ENCODE measurements at places on chromosomes 13 and 19. TPM values are rescaled to one million over a fixed set of nuclear protein-coding genes. Genes with fewer than 3 reads are reported as not detected.

SLC1A6 gene
- total RNA-seq = not detected

LINGO3 gene
- not detected for total RNA-seq

LILRA1 gene
- total RNA-seq = not detected

DNA sequence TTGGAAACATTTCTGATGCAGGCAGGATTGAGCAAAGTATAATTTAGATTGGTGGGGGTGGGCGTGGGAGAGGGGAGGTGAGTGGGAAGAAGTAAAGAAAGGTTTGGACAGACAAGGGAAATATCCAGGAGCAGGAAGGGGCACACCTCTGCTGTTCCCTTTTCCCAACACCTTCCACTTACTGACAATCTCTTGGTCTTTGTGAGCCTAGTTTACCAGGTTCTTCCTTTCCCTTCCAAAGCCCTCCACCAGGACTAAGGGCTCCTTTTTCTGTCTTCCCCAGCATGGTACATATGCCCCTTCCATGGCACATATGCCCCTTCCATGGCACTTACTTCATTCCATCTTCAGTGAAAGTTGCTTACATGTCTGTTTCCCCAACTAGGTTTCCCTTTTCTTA, 6.2 kb upstream of the THSD1 start:
- DNase-seq = no peak

- DNase-seq = no peak
Observed at GRCh38 chr13:42225051-42225450, 46.9 kb upstream of the AKAP11 start.

GRCh38 chr19:2308114-2308556, at the start of gene LINGO3:
Gene LINGO3 (minus strand): TSS chr19:2308154. CDS start chr19:2291776, 16,378 bp downstream.
- DNase-seq = no peak

DNA sequence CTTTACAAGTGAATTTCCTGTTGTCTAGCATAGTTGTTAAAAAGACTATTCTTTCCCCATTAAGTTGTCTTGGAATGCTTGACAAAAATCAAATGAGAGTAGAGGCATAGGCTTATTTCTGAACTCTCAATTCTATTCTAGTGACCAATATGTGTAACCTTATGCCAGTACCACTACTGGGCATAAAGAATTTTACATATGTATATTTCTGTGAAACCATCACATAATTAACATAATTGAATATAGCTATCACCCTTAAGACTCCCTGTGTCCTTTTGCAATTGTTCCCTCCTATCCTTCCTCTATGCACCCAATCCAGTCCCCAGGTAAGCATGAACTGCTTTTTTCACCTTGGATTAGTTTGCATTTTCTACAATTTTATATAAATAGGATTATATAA, 165.0 kb downstream of the DNAJC3 start:
- no peak for DNase-seq

DNA sequence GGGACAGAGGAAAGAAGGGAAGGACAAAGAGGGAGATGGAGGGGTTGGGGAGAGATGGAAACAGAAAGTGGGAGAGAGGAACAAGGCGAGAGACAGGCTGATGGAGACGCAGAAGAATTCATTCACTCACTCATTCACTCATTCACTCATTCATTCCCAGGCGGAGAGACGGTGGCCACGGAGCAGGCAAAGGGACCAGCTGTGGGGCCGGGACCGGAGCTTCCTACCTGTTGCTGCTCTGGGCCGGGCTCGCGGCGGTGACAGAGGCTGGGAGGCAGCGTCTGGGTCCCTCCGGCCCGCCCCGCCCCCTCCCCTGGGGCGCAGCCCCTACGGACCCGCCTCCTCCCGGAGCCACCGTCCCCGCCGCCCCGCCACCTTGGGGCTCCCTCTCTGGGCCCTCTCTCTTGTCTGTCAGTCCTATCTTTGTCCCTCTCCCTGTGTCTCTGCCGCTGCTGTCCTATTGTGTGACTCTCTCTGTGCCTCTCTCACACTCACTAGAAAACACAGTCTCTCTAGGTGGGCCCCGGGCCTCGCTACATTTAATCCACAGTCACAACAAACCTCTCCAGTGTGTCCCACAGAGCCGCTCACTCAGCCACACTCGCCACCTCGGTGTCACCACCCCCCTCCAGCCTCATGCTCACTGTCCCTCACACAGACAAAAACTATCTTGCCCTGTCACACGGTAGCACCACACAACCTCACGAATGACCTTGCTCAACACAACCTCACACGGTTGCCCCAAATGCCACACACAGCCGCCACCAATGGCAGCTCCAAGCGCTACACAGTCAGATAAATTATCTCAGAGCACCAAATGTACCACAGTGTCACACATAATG, at the start of gene GNG8:
GNG8 (minus strand) TSS at position 283 of the 842 bp plus-strand sequence. CDS start 1,520 bp downstream, outside the sequence.
- DNase-seq = no peak

GRCh38 chr13:95185851-95186250, 115.4 kb downstream of the ABCC4 start:
- DNase-seq = no peak

GRCh38 chr13:98768522-98768921, 16.1 kb upstream of the SLC15A1 start:
- no peak for DNase-seq

DNA sequence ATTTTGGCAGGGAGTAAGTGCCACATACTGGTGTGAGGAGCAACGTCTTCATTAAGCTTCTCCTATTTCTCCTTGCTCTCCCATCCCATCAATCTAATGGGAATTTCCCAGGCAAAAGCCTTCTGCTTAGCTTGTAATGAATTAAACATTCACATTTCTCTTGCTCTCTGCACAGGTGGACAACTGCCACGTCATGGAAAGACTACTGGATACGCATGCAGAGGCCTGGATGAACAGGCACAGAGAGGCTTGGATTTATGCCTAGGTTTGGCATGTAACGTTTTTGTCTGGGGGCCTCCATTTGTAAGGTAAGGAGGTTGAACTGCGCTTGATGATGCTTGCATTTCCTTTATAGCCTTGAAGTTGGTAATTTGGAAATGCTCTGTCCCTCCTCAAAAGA, 374.8 kb downstream of the KLF12 start:
- DNase-seq = no peak

DNA sequence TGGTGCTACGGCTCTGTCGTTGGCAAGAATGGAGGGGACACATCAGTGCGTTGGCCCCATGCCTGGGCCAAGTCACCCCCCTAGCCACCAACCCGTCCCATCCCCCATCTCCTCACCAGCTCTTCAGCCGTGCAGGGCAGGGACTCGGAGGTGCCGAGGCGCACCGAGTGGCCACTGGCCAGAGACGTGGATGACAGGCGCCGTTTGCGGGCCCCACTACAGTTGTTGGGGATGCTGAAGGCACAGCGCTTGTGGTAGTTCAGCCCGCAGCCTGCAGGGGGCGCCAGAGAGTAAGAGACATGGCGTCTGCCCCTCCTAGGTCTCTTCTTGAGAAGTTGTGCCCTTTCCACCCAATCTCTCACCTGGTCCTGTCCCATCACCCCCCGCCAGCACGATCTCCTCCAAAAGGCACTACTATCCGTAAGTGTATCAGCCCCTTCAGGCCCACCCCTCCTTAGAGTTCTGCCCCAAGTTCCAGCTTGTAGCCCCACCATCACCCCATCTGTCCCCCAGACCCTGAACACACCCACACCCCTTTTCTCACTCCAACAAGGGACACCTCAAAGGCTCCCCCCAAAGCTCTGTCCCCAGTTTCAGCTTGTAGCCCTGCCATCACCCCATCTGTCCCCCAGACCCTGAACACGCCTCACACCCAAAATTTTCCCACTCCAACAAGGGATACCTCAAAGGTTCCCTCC, 12.4 kb downstream of the PRKD2 start:
- DNase-seq = peak; percentile 86

GRCh38 chr13:99307648-99308339, 595 bp upstream of the GPR183 start:
- DNase-seq = peak; percentile 36

- no peak for DNase-seq
Observed at GRCh38 chr13:41944635-41945397, 16.1 kb downstream of the VWA8 start.

DNA sequence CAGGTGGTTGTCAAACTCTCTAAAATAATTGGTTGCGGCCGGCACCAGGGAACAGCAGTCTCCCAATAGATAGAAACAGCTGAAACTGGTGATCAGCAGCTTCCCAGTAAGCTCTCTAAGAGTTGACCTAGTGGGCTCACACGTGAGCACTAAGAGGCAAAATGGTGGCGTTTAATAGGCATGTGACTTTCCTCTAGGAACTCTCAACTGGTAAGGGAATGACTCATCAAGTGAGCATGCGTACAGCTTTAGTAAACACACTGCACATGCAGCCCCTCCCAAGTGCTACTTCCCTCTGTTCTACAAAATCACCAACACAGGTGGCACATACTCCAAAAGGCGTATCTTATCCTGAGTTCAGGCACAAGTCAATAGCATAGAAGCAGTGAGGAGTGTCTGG, 41.7 kb downstream of the TNFSF11 start:
- no peak for DNase-seq

DNA sequence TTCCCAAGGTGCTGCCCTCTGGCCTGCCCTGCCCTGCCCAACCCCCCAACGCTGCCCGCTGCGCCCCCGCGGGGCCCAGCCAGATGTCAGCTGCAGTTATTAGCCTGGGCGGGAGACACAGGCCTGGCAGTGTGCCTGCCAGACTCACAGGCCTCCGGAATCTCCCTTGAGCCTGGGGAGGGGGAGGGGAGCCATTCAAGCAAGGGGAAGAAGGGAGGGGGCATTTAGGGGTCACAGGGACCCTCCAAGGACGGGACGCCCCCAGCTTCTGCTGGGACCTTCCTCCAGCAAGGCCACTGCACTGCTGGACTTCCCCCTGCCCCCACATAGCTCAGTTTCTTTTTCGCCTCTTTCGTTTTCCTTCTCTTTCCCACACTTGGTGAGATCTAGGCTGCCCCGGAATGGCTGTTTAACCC, 2.6 kb upstream of the JUNB start:
- peak; percentile 91 for DNase-seq

DNA sequence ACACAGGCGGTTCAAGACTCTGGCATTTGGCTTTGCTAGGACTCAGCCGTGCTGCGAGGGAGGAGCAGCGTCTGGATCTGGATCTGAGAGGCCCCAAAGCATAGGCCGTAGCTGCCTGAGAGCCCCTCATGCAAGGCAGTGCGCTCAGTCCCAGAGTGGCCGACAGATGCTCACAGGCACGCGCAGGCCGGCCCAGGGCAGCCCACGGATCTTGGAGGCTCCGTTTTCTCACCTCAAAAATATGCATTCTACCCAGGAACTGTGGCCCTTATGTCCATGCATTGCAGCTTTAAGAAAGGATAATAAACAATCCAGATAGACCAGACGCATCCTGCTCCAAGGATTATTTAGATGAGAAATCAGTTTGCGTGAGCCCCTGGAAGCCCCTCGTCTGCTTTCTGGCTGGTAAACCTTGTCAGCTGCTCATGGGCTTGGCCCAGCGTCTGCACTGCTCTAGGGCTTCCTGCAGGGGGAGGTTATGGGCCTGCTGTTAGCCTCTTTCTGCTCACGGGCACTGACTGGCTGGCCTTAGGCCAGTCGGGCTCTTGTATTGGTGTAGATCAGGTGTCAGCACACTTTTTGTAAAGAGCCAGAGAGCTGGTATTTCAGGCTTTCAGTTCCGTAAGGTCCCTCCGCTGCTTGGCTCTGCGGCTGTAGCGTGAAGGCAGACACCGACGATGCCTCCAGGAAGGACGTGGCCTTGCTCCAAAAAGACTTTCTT, 24.2 kb downstream of the TEX29 start:
- DNase-seq = no peak

- peak; percentile 83 for DNase-seq
Observed at GRCh38 chr19:7550987-7551761, 15.7 kb downstream of the PNPLA6 start.
